Regular cardiac myocyte (primary cell): ENCODE measurements at places on chromosomes 7 and 10. TPM values are rescaled to one million over a fixed set of nuclear protein-coding genes. Genes with fewer than 3 reads are reported as not detected.

Gene OGDH
- total RNA-seq = 75.8 and 102 TPM in 2 replicates

Gene LBX1
- not detected in 2 replicates for total RNA-seq

Gene TUBB8
- not detected in 2 replicates for total RNA-seq

Gene CALHM2
- total RNA-seq = 15.0 and 16.1 TPM in 2 replicates

Gene ACTL6B
- total RNA-seq = not detected in 2 replicates

Gene MRLN
- total RNA-seq = not detected in 2 replicates
